Hematopoietic multipotent progenitor cell treated with erythropoietin and hydrocortisone succinate and interleukin-3 and kit ligand, for 4 days (in vitro differentiated cells): ENCODE measurements at places on chromosomes 6 and 20.

GRCh38 chr20:20237093-20237959 lies 130.6 kb upstream of the INSM1 start:
- peak; percentile 74 for DNase-seq

- no peak for DNase-seq
These were observed 648.5 kb downstream of the TFAP2A start for GRCh38 chr6:9766240-9766915.

DNA sequence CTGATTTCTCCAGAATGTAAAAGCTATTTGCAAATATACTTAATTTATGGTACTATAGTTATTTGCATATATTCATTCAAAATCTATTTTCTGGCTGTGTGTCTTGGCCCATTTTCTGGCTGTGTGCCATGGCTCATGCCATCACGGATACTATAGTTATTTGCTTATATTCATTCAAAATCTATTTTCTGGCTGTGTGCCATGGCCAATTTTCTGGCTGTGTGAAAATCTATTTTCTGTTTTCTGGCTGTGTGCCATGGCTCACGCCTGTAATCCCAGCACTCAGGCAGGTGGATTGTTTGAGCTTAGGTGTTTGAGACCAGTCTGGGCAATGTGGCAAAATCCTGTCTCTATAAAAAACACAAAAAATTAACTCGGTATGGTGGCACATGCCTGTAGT lies 28.9 kb upstream of the RIPK1 start:
- no peak for DNase-seq

GRCh38 chr20:50278684-50279531 lies 88.3 kb downstream of the CEBPB start:
- DNase-seq = no peak

GRCh38 chr6:108982154-108983113 lies 112.2 kb downstream of the SESN1 start:
- DNase-seq = no peak

GRCh38 chr6:81166770-81167169 lies 585.7 kb downstream of the TENT5A start:
- peak; percentile 1 for DNase-seq

DNA sequence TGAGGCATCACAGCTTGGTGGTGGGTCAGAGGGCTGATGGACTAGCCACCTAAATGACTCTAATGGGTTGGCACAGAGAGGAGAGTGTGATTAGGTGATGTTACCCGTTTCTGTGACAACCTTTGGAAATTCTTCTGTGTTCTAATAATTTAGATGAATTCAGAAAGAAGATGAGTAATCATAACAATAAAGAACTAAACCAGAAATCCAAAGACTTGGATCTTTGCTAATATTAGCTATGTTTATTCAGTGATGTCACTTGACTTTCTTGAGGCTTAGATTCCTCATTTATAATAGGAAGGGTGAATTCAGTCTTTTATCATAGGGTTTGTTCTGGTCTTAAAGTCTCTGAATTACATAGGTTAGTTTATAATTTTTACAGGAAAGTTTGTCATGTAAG lies 19.9 kb downstream of the CRYBG1 start:
- DNase-seq = no peak

DNA sequence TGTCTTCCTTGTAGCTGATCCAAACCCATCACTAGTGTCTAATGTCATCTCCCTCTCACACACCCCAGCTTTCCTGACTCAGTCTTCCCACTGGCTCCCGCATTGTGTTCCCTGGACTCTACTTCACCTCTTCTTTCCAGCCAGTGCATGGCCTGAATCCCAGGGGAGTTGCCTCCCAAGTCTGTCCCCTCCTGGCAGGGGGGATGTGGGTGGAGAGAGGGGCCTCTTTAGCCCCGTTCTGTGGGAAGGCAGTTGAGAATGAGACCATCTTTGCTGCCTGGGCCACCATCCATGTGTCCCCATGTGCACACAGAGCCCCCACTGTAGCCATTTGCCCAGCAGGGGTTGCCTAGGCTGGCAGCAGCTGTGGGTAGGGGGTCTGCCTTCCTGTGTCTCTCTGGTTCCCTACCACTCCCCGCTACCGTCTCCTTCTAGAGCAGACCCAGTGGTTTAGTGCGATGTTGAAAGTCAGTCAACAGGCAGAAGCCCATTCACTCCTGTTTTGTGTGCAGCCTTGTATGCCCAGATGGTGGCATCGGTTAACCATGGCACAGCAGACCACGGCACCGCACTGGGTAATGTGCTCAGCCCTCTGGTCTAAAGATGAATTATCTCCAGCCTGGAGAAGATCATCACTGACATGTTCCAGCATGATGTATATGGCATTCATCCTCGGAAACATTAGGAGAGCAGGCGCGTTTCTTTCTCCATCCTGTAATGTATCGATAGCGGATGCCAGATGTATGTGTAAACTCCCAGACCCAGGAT lies 178.8 kb upstream of the SNX9 start:
- peak; percentile 74 for DNase-seq

DNA sequence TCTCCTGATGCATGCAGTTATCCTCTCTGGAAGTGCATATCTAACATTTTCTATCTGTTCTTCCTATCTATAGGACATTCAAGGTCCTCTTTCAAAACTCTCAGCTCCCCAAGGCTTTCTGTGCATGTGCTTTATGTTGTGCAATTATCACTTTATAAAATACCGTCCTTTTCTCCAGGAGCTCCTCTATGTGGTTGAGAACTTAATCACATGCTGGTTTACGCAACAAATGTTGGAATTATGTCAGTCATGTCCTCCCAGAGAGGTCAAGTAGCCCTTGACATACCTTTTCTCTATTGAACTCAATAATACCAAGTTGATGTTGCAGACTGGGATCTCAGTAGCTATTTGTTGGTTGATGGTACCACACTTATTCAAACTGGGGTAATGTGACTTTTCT lies 388.4 kb downstream of the BTBD3 start:
- no peak for DNase-seq

DNA sequence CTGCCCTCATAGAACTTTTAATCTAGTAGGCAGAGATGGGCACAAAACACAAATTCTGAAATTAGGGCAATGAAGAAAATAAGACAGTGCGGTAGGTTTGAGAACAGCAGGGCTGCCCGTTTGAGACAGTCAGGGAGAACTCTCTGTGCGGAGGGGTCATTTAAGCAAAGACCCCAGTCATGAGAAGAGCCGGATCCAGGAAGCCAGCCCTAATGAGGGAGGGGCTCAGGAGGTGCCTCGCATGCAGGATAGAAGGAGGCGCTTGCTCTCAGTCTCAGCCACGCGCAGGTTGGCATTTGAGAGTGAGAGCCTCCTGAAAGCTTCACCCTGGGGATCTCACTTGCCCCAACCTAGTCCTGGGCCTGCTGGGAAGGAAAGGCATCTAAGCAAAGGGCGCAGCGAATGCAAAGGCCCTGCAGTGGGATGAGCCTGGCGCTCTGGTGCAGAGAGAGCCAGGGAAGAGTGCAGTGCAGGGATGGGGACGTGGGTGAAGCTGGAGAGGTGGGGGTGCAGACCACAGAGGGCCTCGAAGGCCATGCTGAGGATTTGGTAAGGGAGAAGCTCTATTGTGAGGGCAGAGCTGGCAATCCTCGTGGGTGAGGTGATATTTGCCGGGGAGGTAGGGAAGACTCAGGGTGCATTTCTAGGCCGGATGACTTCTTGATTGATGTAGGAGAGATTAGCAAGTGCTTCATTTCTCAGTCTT lies 130.0 kb upstream of the PTPN1 start:
- DNase-seq = no peak

DNA sequence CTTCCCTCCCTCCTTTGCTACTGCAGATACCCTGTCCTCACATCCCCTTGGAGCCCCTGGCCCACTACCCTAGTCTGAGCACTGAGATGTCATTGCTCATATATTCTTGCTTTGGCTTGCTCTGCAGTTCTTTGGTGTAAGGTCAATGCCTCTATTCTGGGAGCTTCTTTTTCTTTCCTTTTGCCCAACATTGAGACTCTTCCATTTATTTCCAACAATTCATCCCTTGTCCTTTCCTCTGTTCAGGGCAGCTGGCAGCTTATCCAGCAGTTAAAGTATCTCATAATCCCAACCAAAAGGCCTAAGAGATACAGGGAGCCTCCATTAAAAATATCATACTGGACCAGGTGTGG lies 23.6 kb downstream of the L3MBTL1 start:
- no peak for DNase-seq

DNA sequence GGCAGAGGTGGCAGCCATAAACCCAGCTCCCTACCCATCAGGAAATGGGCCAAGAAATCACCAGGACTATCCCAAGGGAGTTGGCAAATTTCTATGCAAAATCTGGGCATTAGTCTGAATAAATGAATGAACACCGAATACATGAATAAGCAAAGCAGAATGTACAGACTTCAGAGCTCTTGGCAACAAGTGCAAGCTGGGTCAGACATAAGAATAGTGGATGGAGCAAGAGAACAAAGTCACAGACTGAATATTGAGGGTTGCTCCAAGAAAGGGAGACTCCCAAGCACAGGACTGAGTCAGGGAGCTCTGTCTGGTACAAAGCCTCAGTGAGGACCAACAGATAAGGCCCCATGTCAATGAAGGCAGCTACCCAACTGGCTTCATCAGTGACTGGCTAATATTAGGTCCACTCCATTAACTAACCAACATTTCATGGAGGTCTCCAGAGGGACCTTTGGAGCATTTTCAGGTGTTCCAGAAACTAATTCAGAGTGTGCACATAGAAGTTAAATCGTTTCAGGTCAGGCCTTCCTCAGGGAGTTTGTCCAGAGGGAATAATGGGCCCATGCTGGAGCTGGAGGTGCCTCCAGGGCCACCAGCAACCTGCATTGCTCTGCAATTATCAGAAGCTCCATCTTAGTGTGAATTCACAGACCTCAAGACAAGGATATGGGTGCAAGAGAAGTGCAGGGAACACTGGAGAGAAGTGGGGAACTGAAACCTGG lies 191.5 kb upstream of the RALGAPA2 start:
- DNase-seq = no peak

DNA sequence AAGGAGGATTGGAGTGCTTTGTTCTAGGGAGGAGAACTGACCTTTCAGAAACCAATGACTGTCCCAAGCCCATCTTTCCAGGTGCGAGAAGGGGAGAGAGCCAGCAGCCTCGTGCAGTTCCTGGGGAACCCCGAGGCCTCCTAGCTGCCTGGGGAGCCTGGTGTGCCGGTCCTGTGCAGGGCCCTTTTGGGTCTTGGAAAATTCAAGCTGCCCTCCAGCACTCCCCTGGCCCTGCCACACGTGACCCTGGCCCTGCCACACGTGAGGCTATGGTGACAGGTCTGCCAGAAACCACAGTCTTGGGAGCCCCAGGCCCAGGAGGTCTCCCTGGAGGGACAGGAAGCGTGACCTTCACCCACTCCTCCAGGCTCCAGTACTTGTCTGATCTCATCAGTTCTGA lies 15.7 kb downstream of the IP6K3 start:
- DNase-seq = no peak

DNA sequence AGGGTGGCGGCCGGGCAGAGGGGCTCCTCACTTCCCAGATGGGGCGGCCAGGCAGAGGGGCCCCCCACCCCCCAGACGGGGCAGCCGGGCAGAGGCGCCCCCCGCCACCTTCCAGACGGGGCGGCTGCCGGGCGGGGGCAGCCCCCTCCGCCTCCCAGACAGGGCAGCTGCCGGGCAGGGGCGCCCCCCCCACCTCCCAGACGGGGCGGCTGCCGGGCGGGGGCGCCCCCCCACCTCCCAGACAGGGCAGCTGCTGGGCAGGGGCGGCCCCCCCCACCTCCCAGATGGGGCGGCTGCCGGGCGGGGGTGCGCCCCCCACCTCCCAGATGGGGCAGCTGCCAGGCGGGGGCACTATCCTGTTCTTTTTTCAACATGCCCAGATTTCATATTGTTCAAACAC lies 78.2 kb upstream of the DST start:
- DNase-seq = no peak

DNA sequence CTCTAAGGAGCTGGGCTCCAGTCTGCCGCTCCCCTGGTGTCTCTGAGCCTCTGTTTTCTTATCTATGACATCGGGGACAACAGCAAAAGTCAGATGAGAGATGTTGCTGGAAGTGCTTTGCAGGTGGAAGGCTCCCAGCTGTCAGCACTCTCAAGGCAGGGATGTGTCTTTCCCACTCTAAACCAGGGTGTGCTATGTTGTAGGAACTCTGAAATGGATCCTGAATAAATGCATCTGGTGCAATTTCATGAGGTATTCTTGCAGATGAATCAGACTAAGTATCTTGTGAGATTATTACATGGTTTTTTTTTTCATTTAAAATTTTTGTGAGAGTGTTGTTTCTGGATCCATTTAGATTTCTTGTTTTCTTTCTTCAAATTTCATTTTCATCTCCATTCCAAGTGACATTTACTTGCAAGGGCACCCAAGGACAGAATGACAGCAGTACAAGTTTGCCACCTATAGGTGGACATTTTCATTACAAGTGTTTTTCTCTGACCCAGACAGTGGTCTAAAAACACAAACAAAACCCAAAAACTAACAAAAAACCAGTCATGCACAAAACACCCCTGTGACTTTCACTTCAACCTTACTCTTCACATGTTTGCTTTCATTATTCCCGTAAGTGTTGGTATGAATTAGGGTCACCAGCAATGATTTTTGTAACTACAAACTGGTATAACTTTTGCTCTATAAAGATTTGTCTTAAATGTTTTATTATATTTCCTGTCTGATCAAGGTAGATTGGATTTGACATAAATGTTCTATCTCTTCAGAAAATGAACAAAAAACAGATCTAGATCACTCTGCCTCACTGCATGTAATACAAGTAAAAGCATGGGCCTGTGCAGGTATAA lies 14.7 kb upstream of the SIM1 start:
- peak; percentile 57 for DNase-seq

DNA sequence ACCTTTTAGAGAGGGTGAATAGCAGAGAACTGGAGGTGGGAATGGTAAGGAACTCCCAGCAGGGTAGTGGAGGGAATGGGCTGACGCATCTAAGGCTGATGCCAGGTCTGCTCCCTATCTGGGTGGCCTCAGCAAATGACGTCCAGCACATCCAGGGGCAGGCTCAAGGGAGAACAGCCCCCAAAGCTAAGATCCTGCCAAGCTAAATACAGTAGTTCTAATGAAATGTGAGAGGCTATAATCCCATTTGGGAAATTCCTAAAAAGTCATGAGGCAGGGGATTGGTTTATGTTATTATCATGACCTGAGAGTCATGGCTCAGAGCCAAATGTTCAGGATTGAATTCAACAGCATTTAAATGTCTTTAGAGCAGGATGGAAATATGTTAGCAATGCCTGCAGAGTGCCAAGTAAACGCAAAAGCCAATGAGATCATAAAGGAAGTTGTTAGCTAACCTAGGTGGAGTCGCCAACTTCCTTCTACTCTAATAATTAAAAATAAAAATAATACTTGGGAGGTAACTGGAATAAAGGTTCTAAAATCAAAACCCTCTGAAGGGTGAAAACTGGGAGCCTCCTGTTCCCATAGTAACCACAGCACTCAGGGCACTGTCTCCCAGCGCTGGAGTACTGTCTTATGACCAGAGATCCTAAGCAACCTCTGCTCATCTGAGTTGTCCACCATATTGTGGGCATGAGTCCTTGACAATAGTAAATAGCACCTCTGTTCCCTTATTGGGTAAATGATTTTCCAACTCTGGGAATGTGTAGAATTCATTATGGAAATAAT lies 34.8 kb downstream of the IYD start:
- DNase-seq = no peak

GRCh38 chr6:156260815-156261214 lies 516.4 kb upstream of the ARID1B start:
- DNase-seq = no peak
